ENCODE measurements at places on chromosomes 16 and 17.

- no peak for DNase-seq
These were observed 40.3 kb downstream of the HOXB1 start for GRCh38 chr17:48490451-48490892.

DNA sequence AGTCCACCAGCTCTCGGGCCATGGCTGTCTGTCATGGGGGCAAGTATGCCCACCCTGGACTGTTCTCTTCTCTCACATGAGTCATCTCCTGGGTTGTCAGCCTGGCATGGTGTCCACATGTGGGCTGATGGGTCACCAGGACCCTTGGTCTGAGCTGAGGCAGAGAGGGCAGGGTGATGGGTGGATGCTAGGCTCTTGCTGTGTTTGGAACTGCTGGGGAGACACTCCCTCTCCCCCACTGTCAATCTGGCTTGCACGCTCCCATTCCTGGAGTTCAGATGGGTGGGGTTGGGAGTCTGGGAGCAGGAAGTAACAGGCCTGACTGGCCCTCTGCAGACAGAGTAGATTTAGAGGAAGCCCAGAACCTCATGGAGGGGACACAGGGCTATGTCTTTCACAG is 28.9 kb downstream of the KSR1 start:
- no peak for DNase-seq

GRCh38 chr17:8753976-8754440 is 4.3 kb downstream of the SPDYE4 start:
- no peak for DNase-seq

- no peak for DNase-seq
These were observed 690 bp upstream of the CDC27 start for GRCh38 chr17:47189732-47190237.

DNA sequence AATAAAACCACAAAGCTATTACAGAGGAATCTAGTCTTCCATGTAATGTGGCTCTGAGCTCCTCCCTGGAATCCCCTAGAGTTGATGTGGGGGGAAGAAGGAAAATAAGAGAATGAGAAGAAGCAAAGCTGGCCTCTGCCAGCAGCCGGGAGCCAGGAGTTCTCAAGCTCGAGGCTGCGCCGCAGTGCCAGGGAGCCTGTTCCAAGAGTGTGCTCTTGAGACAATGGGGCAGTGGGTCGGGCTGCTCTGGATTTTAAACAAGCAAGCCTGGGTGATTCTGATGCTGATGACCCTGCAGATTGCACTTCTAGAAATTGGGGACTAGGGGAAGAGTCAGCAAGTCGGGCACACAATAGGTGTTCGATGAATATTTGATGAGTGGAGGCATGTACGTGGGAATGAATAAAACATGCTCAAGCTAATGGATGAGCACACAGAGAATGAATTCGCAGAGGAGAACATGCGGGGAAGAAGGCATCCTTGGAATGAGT is 119.9 kb downstream of the CMIP start:
- DNase-seq = no peak

GRCh38 chr17:19590912-19591551 is 57.4 kb downstream of the SLC47A1 start:
- DNase-seq = no peak

DNA sequence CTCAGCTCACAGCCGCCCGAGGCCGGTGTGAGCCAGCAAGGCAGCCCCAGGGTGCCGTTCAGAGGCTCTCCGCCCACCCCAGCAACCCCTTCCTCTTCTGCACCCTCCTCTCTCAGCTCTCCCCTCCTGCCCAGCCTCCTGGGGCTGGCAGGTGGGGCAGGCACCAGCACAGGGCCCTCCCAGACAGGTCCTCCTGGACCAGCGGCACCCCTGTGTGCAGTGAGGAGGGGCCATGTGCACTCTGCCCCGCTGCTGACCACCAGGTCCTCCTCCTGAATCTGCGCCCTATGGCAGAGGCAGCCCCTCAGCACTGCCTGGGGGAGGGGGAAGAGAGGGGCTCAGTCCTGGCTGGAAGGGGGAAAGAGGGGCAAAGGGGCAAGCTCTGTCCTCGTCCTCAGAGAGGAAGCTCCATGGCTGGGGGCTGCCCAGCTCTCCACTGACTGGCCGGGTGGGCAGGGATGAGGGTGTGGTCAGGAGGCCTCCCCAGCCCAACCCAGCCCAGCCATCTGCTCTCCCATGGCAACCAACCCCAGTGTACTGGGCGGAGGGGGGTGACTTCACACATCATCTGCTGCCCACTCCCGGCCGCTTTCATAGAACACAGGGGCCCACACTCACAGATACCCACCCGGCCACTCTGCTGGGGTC is 5.4 kb upstream of the BCAR1 start:
- no peak for DNase-seq

DNA sequence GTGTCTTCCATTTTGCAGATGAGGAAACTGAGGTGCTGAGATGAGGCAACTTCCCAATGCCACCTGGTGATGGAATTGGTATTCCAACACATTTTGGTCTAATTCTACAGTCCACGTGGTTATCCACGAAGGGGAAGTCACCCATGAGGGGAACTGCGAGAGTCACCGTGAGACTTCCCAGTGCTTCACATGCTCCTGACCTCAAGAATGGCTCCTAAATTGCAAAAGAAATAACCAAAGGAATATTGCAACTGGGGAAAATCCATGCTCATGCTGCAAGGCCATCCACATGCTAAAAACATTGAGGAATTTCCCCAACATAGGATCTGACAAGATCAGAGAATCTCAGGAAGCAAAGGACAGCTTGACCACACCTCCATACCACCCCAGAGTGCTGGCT is 153.9 kb downstream of the HS3ST3B1 start:
- DNase-seq = no peak

- DNase-seq = no peak
These were observed 36.7 kb downstream of the SMG6 start for GRCh38 chr17:2266865-2267228.

- no peak for DNase-seq
These were observed 42.4 kb downstream of the C16orf95 start for GRCh38 chr16:87274794-87275193.

- peak; percentile 23 for DNase-seq
These were observed 201.2 kb downstream of the UTP18 start for GRCh38 chr17:51461578-51462004.
